ENCODE measurements at places on chromosomes 4 and X. TPM values are rescaled to one million over a fixed set of nuclear protein-coding genes. Genes with fewer than 3 reads are reported as not detected.

DNA sequence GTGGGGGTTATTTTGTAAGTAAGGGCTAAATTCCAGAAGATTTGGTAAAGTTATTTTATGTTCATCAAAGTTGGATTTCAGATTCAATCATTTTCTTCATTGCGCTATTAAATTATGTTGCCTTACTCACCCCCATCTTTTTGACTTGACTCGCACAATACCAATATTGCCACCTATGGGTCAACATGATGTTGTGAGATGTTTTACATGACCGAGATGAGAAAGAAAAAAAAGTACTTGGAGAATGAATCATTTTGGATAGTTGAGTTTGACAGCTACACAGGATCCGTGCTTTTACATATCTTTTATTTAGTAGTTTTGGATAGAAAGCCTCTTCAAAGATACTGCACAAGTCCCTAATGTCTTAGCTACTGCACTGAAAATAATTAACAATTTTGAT is 224.2 kb upstream of the EMCN start:
- no peak for DNase-seq

DNA sequence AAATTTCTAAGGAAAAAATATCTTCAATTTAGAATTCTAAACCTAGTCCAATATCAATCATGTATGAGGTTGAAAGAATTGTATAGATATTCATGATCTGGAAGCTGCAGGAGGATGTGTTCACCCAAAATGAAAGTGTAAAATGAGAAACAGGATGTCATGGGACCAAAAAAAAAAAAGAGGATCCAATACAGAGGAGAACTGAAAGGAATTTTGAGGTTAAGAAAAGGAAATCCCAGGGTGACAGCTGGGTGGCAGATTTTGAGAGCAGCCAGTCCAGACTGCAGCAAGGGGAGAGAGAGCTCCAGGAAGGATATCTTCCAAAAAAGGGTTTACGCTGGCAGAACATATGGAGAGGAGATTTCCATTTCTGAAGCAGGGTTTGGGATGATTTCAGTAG is 38.9 kb downstream of the TLR10 start:
- no peak for DNase-seq

DNA sequence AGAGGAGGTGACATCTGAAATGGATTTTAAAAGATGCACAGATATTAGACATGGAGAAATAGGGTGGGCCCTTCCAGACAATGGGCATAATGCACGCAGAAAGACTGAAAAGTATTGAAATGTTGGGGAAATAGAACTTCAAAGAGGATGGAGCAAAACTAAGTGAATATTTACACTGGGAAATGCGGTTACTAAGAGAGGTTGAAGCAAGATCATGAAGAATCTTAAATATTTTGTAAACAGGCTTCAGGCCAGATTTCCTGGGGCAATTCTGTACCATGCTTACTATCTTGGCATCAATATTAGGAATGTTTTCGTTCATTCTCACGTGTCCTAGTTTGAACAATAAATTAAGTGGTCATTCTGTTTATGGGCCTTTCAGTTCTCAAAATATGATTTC is 216.3 kb downstream of the ADAMTS3 start:
- peak; percentile 44 for DNase-seq

ADRA2C gene
- 0.20 TPM for polyA plus RNA-seq

GSX2 gene
- not detected for polyA plus RNA-seq

DNA sequence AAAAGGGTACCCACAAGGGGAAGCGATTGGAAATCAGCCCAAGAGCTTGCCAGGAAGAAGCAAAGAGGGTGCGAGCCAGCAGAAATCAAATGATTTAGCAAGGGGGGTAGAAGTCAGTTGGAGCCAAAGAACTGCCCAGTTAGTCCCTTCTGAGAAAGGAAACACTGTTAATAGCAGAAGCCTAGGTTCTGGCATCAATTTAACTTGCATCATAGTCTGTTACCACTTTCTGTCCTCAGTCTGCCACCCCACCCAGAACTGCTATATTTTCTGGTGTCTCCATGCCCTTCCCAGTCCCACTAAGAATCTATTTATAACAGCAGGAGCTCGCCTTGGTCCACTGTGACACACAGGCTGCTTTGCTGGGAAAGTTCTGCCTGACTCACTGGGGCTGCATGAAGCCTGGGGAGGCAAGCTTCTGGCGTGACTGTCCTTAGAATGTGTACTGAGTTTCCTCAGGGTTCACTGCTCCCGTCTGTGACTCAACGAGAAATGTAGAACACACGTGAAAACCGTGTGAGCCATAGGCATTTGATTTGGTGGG is 157.8 kb upstream of the TTC29 start:
- peak; percentile 97 for DNase-seq

- DNase-seq = no peak
Measured at GRCh38 chr4:6087669-6088341, 69.6 kb upstream of the C4orf50 start.

ADAM29 gene
- not detected for polyA plus RNA-seq

DNA sequence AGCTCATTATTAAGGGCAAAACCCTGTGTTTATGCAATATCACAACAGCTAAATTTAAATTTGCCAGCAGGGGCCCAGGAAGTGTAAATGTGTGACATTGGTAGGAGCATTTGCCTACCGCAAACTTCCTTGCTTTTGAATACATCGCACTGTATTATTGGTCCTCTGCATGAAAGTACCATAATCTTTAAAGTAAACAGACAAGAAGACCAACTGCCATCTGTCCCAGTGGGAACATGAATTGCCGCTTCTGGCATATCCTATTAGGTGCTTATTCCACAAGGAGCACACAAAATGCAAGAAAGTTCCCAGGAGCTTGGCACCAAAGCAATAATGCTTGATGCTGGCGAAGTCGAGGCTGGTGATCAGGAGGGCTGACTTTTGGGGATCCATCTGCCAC is 51.3 kb downstream of the SOD3 start:
- DNase-seq = no peak

- DNase-seq = no peak
Measured at GRCh38 chr4:152628128-152628527, 51.7 kb downstream of the TMEM154 start.

Data from BJ (cell line).